Calu3 (cell line): ENCODE measurements at places on chromosomes 1 and 21. TPM values are rescaled to one million over a fixed set of nuclear protein-coding genes. Genes with fewer than 3 reads are reported as not detected.

PCP4 gene
- total RNA-seq: not detected in 2 replicates

- no peak overlapping the region for H3K4me3 ChIP-seq
- DNase-seq: no peak
- H3K27me3 ChIP-seq: no peaks in the 10 kb centered on the region
- H3K36me3 ChIP-seq: no peaks in the 10 kb centered on the region
- H3K27ac ChIP-seq: no peak overlapping the region
- no peaks in the 10 kb centered on the region for H3K4me1 ChIP-seq
These were observed 26.9 kb downstream of the KRTAP19-8 start for GRCh38 chr21:31011412-31011811.

MNDA gene
- total RNA-seq: not detected in 2 replicates

GRCh38 chr1:113479713-113480676 is 89.7 kb downstream of the MAGI3 start:
- no peaks in the 10 kb centered on the region for H3K27me3 ChIP-seq
- peak overlapping the region; percentile 13 for H3K27ac ChIP-seq
- H3K36me3 ChIP-seq: peaks cover 5% of the 10 kb centered on the region
- peaks cover 20% of the 10 kb centered on the region for H3K4me1 ChIP-seq

GRCh38 chr1:184422490-184423233 is 35.8 kb downstream of the C1orf21 start:
- peaks cover 4% of the 10 kb centered on the region for H3K36me3 ChIP-seq
- DNase-seq: no peak
- no peaks in the 10 kb centered on the region for H3K27me3 ChIP-seq
- peaks cover 36% of the 10 kb centered on the region for H3K4me1 ChIP-seq

- no peak for DNase-seq
These were observed 12.9 kb upstream of the IL19 start for GRCh38 chr1:206757524-206758266.

EXTL1 gene
- total RNA-seq: not detected in 2 replicates

DNA sequence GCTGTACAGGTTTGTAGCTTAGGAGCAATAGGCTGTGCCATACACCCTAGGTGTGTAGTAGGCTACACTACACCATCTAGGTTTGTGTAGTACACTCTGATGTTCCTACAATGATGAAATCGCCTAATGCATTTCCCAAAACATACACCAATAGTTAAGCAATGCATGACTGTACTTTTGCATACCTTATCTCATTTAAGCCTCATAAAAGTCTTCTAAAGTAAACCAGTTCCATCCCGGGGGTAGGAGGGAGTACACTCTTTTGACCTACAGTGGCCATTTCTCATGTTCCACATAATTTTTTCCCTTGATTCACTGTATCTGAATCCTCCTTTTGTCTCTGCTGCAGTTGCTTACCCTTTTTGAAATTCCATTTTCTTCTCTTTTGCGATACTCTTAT is 12.2 kb downstream of the TRMT13 start:
- no peak for DNase-seq
- peaks cover 12% of the 10 kb centered on the region for H3K36me3 ChIP-seq
- no peaks in the 10 kb centered on the region for H3K27me3 ChIP-seq
- no peak overlapping the region for H3K4me3 ChIP-seq
- no peaks in the 10 kb centered on the region for H3K4me1 ChIP-seq

CFAP57 gene
- 0.26 and 0.56 TPM in 2 replicates for total RNA-seq
